ENCODE measurements at places on chromosomes 5 and 9. TPM values are rescaled to one million over a fixed set of nuclear protein-coding genes. Genes with fewer than 3 reads are reported as not detected.

The NIPAL4 gene
- not detected for total RNA-seq

The TMEM203 gene
- 26.1 TPM for total RNA-seq

DNA sequence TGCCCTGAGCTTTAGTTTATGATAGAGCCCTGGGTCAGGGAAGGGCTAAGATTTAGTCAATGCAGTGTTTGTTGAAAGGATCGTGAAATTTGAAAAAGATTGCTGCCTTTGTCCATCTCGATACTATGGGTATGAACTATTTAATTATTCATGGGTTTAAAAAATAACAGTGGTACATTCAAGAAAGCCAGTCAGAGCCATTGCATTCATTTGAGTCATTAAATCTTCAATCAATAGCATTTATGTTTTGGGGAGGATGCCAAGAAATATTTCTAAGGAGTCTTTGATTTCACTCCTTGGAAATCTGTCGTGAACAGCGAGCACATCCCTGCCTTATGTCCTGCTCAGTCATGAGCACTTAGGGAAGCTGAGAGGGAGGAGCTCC lies 54.4 kb upstream of the LRRTM2 start:
- no peak for DNase-seq

- no peak for DNase-seq
Observed at GRCh38 chr5:101904736-101905135, 391.3 kb downstream of the SLCO4C1 start.

The ANKRD31 gene
- total RNA-seq, result not detected

- DNase-seq, result no peak
Observed at GRCh38 chr5:156498226-156498980, 171.4 kb downstream of the SGCD start.

DNA sequence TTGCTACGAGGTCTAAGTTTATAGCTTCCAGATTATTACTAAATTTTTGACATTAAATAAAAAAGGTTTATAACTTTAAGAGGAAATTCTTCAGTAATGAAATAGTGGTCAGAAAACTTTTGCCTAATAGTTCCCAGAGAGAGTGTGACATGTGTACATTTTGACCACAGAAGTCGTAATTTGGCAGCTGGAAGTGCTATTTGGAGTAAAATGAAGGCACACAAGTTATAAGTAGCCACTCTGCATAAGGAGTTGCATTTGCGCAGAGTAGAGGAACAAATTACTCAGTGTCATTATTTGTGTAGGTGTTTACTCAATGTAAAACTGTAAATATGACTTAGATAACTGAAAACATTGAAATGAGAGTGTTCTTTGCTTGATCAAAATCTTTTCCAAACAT lies 408.4 kb downstream of the CCDC171 start:
- DNase-seq, result no peak

DNA sequence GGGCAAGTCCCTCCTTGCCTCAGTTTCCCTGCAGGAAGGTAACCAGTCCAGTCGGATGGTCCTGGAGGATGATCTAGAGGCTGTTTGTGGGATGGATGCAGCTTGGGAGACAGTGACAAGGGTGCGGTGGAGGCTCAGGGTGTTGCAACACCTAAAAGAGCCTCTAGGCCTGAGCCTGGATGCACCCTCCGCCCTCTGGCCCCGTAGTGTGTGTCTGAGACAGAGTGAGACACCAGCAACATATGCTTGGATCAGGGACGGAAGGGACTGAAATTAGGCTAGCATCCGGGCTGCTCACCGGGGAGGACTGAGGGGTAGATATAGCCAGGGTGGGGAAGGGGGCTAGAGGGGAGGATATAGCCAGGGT lies 1.1 kb downstream of the CRAT start:
- DNase-seq, result no peak

The CER1 gene
- total RNA-seq, result not detected
